GM23338 (cell line): ENCODE measurements at places on chromosomes 13 and 19. TPM values are rescaled to one million over a fixed set of nuclear protein-coding genes. Genes with fewer than 3 reads are reported as not detected.

The ZNF562 gene
- 48.3 and 68.8 TPM in 2 replicates for total RNA-seq

The PSG3 gene
- not detected in 2 replicates for total RNA-seq

- DNase-seq = no peak
- H3K4me3 ChIP-seq = no peak overlapping the region
- H3K27me3 ChIP-seq = no peaks in the 10 kb centered on the region
- no peak overlapping the region for H3K27ac ChIP-seq
- no peaks in the 10 kb centered on the region for H3K4me1 ChIP-seq
- no peaks in the 10 kb centered on the region for H3K36me3 ChIP-seq
Measured at GRCh38 chr19:39218230-39219007, 14.4 kb upstream of the SYCN start.

The KLHL1 gene
- total RNA-seq = not detected in 2 replicates

- H3K27ac ChIP-seq = no peak overlapping the region
- H3K4me3 ChIP-seq = peak overlapping the region; percentile 74
- DNase-seq = peak; percentile 76
- no peaks in the 10 kb centered on the region for H3K27me3 ChIP-seq
Measured at GRCh38 chr19:13843104-13843921, 33.6 kb upstream of the NANOS3 start.

DNA sequence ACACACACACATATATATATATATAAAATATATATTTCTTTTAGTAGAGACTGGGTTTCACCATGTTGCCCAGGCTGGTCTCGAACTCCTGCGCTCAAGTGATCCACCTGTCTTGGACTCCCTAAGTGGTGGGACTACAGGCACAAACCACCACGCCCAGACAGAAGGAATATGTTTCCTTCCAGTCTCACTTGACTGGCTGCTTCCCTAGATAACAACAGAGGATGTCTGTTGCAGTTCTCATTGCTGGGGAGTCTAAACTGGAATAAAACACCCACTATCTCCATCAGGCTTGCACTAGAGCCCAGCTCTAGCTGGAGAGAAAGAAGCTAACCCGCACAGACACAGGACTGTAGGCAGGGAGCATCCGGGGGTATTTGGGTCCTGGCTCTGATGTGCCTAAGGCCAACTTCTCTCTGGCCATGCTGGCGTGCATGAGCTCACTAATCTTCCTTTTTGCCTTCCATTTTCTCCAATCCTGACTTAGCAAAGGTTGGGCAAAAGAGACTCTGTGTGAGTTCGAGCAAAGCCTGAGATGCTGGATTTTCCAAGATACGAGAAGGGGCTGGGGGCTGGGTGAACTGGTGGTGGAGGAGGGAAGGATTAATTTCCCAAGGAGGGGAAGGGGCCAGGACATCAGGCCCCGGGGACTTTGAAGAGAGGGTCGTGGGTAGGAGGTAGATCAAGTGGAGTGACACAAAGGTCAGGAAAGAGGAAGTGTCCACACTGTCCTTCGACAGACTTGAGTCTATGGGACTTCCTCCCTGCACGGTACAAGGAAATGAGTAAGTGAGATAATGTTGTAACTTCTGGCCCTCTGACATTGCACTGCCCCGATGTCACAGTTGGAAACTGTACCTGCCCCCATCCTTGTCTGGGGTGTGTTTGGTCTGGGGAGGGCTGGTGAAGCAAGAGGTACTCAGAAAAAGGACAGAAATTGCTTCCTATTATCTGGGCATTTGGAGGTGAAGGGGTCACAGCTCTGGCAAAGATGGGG is 22.5 kb upstream of the ALOX5AP start:
- no peaks in the 10 kb centered on the region for H3K27me3 ChIP-seq
- no peak for DNase-seq
- H3K4me1 ChIP-seq = no peaks in the 10 kb centered on the region
- H3K36me3 ChIP-seq = no peaks in the 10 kb centered on the region

DNA sequence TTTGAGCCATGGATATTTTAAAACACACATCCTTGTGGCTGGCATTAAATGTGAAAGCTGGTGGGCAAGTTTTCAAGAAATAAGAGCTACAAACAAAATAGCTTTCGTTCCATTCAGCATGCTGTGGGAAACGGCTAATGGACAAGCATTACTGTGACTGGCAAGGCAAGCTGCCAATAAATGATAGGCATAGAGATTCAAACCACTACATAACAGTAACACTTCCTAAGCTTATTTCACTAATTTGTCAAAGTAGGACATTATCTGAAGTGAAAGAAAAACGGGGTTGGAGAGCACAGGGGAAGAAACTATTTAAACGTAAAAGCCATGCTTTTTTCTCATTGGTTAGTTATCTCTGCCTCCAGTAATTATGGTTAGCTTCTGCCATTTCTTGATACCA is 26.0 kb downstream of the OBI1 start:
- no peaks in the 10 kb centered on the region for H3K4me1 ChIP-seq
- DNase-seq = no peak
- 0 out of 2 replicates have a peak, but pooled peaks cover 9% of the 10 kb centered on the region for H3K36me3 ChIP-seq
- H3K4me3 ChIP-seq = no peak overlapping the region
- H3K27me3 ChIP-seq = no peaks in the 10 kb centered on the region

DNA sequence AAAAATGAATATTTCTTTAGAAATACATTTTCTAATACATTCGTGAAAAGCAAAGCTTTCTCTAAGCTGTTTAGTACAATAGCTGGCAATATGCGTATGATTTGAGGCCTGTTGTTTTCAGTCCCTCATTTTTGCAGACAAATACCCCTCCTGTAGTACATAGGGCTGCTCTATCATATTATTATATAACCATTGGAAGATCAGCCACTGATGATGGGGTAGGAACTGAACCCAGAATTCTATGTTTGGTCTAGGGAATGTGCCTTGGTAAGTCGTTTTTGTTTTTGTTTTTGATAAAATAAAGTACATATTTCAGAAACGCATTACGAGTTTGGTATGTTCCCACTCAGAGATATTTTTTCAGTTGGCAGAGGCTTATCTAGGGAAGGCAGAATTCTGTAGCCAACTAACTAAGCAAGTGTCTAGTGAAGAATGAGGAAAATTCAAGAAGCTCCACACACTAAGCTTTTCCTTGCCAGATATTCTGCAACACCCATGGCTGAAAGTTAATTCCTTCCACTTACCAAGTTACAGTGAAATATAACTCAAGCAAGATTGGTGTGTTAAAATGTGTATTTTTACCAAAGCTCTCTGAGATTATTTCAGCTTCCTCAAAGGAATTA is 656.9 kb upstream of the MIR17HG start:
- no peak for DNase-seq
- H3K27me3 ChIP-seq = no peaks in the 10 kb centered on the region
- H3K4me1 ChIP-seq = no peaks in the 10 kb centered on the region
- H3K27ac ChIP-seq = no peak overlapping the region

- H3K36me3 ChIP-seq = peaks cover 5% of the 10 kb centered on the region; the same call in 1 of the 2 replicates
- DNase-seq = no peak
- H3K4me3 ChIP-seq = no peak overlapping the region
- no peaks in the 10 kb centered on the region for H3K27me3 ChIP-seq
- H3K4me1 ChIP-seq = no peaks in the 10 kb centered on the region
Measured at GRCh38 chr19:17520865-17521264, 9.4 kb downstream of the PGLS start.

- H3K27me3 ChIP-seq = no peaks in the 10 kb centered on the region
- H3K4me1 ChIP-seq = peaks cover 28% of the 10 kb centered on the region
- H3K4me3 ChIP-seq = peak overlapping the region; percentile 96
- H3K36me3 ChIP-seq = no peaks in the 10 kb centered on the region
Measured at GRCh38 chr19:2235381-2236063, 607 bp downstream of the PLEKHJ1 start.

GRCh38 chr19:48910803-48911202 is 10.7 kb downstream of the NUCB1 start:
- DNase-seq = no peak
- no peak overlapping the region for H3K27ac ChIP-seq
- H3K27me3 ChIP-seq = no peaks in the 10 kb centered on the region

DNA sequence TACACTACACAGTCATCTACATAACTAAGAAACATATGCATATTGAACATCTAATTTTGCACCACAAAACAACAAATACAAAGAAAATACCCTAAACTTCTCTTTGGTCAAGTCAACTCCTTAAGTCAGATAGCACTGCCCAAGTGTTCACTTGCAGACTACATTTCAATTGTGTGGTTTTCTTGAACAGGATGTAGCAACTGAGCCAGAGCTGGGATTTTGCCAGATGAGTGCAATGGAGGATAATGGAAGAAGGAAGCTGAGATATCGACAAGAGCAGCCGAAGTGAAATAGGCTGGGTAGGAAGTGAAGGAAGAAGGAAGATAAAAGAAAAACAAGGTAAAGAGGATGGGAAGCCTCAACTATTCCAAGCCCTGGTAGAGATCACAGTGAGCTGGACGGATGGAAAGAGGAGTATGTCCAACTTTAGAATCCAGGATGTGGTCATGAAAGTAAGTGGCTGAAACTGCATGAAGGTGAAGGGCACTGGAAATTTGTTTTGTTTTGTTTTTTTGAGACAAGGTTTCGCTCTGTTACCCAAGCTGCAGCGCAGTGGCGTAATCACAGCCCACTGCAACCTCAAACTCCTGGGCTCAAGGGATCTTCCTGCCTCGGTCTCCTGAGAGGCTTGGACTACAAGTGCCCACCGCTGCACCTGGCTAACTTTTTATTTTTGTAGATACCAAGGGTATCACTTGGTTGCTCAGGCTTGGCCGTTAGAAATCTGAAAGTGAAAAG is 15.0 kb downstream of the NUFIP1 start:
- H3K36me3 ChIP-seq = peaks cover 15% of the 10 kb centered on the region
- H3K27ac ChIP-seq = no peak overlapping the region; the same call in 1 of the 2 replicates
- H3K4me3 ChIP-seq = no peak overlapping the region
- H3K4me1 ChIP-seq = 0 out of 2 replicates have a peak, but pooled peaks cover 4% of the 10 kb centered on the region
- DNase-seq = no peak
- no peaks in the 10 kb centered on the region for H3K27me3 ChIP-seq

GRCh38 chr19:4909897-4910593 is 744 bp downstream of the UHRF1 start:
- 0 out of 2 replicates have a peak, but pooled peaks cover 6% of the 10 kb centered on the region for H3K36me3 ChIP-seq
- H3K27me3 ChIP-seq = peaks cover 20% of the 10 kb centered on the region; the same call in 1 of the 2 replicates
- peak overlapping the region; percentile 69 for H3K4me3 ChIP-seq
- H3K27ac ChIP-seq = 0 out of 2 replicates have a peak overlapping the region, but pooled peaks have one; percentile 36
- peak; percentile 97 for DNase-seq
- peaks cover 22% of the 10 kb centered on the region for H3K4me1 ChIP-seq

- H3K4me3 ChIP-seq = no peak overlapping the region
- H3K4me1 ChIP-seq = no peaks in the 10 kb centered on the region; the same call in 1 of the 2 replicates
- DNase-seq = no peak
- H3K27me3 ChIP-seq = peaks cover 4% of the 10 kb centered on the region; the same call in 1 of the 2 replicates
- H3K36me3 ChIP-seq = no peaks in the 10 kb centered on the region
- no peak overlapping the region for H3K27ac ChIP-seq
Measured at GRCh38 chr13:21071924-21072323, 10.5 kb upstream of the LATS2 start.

The KLK5 gene
- total RNA-seq = 0.54 and 0.66 TPM in 2 replicates

GRCh38 chr19:38417544-38418506 is 8.2 kb downstream of the RASGRP4 start:
- DNase-seq = peak; percentile 92
- H3K4me3 ChIP-seq = peak overlapping the region; percentile 66
- H3K27ac ChIP-seq = no peak overlapping the region
- peaks cover 10% of the 10 kb centered on the region; the same call in 1 of the 2 replicates for H3K27me3 ChIP-seq
- H3K4me1 ChIP-seq = peaks cover 6% of the 10 kb centered on the region; the same call in 1 of the 2 replicates

DNA sequence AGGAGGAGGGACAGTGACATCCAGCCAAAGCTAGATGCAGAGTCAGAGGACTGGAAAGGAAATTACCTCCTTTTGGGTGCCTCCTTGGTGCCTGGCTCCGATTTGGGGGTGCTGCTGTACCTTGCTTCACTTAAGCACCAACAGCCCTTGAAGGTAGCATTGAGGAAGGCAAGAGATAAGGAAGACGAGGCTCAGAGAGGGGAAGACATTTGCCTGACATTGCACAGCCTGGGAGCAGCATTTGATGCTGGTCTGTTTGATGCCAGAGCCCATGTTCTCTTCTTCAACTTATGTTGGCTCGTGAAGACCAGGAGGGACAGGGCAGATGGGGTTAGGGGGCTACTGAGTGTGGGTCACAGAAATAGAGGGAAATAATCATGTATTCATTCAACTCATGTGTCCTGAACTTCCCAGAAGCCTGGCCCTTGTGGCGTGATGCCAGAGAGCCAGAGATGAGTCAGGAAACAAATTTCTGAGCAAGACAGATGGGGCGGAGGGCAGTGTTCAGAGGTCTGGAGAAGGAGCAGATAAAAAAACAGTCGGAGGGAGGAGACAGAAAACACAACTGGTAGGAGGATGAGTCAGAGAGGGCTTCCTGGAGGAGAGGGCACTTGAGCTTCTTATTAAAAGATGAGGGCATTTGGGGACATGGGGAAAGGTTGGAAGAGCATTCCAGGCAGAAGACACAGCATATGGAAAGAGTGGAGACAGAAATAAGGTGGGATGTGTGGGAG is 3.0 kb upstream of the C19orf81 start:
- H3K36me3 ChIP-seq = no peaks in the 10 kb centered on the region
- H3K4me1 ChIP-seq = peaks cover 10% of the 10 kb centered on the region; the same call in 1 of the 2 replicates
- peaks cover 29% of the 10 kb centered on the region for H3K27me3 ChIP-seq

- peaks cover 24% of the 10 kb centered on the region for H3K27me3 ChIP-seq
- no peak overlapping the region for H3K27ac ChIP-seq
- no peak for DNase-seq
- no peaks in the 10 kb centered on the region for H3K4me1 ChIP-seq
Measured at GRCh38 chr19:10009714-10010224, 535 bp downstream of the COL5A3 start.

- H3K27me3 ChIP-seq = no peaks in the 10 kb centered on the region
- peaks cover 22% of the 10 kb centered on the region for H3K36me3 ChIP-seq
- peak; percentile 97 for DNase-seq
- no peak overlapping the region for H3K27ac ChIP-seq
- no peaks in the 10 kb centered on the region for H3K4me1 ChIP-seq
Measured at GRCh38 chr19:53927739-53928138, 18.7 kb downstream of the CACNG7 start.

The MYH14 gene
- total RNA-seq = 25.5 and 27.3 TPM in 2 replicates

GRCh38 chr13:110337247-110337646 is 30.2 kb downstream of the COL4A2 start:
- no peak overlapping the region for H3K4me3 ChIP-seq
- no peak for DNase-seq
- H3K36me3 ChIP-seq = no peaks in the 10 kb centered on the region; the same call in 1 of the 2 replicates

- peak; percentile 97 for DNase-seq
- no peaks in the 10 kb centered on the region for H3K36me3 ChIP-seq
- peaks cover 18% of the 10 kb centered on the region for H3K27me3 ChIP-seq
- H3K4me1 ChIP-seq = peaks cover 3% of the 10 kb centered on the region
Measured at GRCh38 chr19:8585894-8586750, 8.9 kb upstream of the MYO1F start.

DNA sequence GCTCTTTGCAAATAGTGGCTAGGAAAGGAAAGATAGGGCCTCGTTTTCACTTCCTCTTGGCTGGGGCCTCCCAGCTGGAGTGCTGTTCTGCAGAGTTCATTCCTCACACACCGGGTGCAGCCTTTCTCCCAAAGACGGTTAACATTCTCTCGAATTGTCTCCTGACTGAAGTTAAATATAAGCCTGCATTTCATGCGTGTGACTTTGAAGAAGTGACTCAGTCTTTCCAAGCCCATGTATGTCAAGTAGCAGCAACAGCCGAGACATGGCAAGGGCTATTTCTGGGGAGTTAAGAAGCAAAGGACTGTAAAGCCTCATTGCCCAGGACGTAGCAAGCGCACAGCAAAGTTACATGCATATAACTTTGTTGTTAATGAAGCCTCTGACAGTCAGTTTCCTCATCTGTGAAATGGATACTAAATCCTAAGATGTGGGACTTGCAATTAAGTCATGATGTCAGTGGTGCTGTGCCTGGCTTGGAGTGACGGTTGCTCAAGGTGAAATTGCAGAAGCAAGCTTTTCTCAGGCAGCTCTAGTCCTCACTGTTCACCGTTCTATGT is 502.4 kb downstream of the MYO16 start:
- peaks cover 13% of the 10 kb centered on the region for H3K4me1 ChIP-seq
- DNase-seq = peak; percentile 24
- no peak overlapping the region for H3K4me3 ChIP-seq
- no peaks in the 10 kb centered on the region for H3K36me3 ChIP-seq
